ENCODE measurements at places on chromosomes 5 and 9.

DNA sequence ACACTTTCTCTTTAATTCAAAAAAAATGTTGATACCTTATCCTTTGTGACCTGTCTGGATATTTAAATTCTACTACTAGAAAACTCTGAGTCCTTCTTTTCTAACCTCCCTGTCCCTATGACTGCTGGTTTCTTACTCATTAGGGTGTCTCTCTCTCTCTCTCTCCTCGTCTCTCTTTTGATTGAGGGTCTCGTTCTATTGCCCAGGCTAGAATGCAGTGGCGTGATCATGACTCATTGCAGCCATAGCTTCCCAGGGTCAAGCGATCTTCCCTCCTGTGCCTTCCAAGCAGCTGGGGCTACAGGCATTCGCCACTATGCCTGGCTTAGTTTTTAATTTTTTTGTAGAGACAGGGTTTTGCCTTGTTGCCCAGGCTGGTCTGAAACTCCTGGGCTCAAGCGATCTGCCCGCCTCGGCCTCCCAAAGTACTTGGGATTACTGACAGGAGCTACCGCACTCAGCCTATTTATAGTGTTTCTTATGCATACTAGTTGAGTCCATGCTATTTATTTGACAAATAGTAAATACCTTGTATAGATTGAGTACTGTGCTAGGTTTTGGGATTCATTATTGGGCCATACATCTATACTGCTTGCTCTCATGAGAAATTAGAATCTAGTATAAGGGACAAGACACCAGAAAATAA, 61.9 kb downstream of the NSD1 start:
- no peak for DNase-seq

DNA sequence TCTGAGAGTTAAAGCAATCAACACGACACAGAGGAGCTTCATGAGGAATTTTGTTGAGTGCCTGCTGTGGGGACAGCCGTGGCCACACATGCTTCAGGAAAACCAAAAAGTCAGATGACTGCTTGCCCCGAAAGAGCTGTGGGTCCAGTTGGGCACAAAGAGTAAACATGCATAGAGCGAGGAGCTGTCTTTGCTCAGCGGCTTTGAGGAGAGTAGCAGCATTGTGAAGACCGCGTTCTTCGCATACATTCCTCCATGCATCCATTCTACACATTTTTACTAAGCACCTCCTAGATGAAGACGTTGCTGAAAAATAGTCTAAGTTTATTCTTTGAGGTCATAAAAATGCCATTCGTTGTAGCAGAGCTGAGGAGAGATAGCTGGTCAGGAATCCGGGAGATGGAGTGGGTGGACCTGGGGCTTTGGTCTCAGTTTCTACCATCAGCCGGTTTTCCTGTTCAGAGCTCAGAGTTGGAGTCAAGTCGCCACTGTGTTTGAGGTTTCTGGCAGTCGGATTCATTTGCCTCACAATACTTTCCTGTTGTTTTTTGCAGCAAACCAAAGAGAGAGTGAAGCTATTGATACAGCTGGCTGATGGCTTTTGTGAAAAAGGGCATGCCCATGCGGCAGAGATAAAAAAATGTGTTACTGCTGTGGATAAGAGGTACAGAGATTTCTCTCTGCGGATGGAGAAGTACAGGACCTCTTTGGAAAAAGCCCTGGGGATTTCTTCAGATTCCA, 194.5 kb upstream of the OTULINL start:
- no peak for DNase-seq

DNA sequence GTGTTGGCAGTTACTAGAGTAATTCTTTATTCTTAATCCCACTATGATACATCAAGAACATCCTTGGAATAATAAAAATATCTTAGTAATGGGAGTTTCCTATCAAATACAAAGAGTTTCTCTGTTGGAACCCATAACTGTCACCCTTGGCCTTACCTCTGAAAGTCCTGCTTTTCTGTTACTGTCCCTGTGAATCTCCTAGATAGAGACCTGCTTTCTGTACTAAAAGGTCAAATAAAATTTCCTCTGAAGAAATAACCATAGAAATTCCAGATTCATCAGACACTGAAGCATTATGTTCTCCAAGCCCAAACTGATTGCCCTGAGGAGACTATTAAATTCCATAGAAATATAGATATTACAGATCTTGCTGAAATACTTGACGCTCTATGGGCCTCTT, 63.0 kb downstream of the KCNV2 start:
- DNase-seq = no peak

- DNase-seq = no peak
These were observed 28.8 kb upstream of the ROR2 start for GRCh38 chr9:91978740-91979414.

GRCh38 chr5:35151146-35151920, 79.0 kb downstream of the PRLR start:
- no peak for DNase-seq

GRCh38 chr5:1523480-1523792, 324 bp downstream of the LPCAT1 start:
- DNase-seq = no peak

DNA sequence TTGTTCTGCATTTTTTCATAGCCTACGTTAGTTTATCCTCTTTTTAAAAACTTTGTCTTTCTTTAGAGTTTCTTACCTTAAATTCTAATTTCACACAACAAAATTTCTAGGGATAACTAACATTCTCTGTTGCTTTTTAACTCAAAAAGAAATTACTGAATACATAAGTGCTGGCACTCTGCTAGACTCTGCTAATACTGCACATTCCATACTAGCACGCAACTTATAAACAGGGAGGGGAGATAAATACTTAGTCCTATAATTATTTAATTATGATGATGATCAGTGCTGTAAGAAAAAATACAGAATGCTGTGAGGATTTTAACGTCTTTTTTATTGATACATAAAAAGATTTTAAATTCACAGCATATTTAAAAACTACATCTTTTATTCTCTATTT, 25.1 kb downstream of the RNF145 start:
- no peak for DNase-seq

GRCh38 chr5:88675168-88675707, 207.7 kb downstream of the MEF2C start:
- DNase-seq = no peak

DNA sequence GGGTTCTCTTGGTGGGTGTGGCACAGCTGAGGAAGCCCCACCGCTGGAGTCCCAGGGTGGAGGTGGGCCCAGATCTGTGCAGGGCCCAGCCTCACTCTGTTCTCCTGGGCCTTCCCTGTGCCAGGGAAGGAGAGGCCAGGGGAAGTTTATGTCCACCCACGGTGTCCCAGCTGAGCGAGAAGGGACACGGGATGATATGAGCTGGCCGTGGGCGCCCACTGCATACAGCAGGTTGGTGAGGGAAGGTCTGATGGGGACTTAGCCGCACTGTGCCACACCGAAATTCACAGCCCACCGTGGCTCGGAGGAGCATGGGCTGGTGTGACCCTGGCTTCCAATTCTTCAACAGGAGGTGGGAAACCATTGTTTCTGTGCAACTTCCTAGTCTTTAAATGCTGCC, 33.9 kb downstream of the UNC5A start:
- no peak for DNase-seq

- no peak for DNase-seq
These were observed 250.5 kb downstream of the DENND1A start for GRCh38 chr9:123679330-123679987.

DNA sequence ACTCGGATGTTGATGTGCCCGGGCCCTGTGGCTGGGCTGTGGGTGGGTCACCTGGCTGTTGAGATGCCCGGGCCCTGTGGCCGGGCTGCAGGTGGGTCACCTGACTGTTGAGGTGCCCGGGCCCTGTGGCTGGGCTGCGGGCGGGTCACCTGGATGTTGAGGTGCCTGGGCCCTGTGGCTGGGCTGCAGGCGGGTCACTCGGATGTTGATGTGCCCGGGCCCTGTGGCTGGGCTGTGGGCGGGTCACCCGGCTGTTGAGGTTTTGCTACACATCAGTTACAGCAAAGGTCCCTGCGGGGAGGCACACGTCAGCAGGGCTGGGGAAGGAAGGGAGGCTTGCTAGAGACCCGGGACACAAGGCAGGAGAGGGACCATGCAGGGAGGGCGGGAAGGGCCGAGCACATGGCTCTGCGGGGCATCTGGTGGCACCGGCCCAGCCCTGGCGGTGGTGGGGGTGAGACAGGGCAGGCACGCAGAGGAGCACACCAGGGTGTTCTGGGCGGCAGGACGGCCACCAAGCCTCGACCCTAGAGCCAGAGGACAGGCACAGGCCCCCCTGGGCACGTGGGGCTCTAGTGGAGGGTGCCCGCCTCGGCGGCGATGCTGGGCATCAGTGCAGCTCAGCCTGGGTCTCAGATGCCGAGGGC, 35.4 kb downstream of the PNPLA7 start:
- DNase-seq = no peak

DNA sequence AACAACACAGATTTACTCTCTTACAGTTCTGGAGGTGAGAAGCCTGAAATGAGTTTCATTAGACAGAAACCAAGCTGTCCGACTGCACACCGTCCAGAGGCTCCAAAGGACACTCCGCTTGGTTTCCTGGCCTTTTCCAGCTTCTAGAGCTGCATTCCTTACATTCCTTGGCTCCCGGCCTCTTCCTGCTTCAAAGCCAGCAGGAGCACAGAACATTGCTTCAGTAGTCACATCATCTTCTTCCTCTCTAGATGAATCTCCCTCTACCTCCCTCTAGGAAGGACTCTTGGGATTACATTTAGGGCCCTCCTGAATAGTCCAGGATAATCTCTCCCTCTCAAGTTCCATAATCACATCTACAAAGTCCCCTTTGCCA, 213.3 kb downstream of the CDK5RAP2 start:
- DNase-seq = no peak

- DNase-seq = no peak
These were observed 193.9 kb downstream of the RORB start for GRCh38 chr9:74691058-74691457.

GRCh38 chr5:133610489-133611356, 1.6 kb downstream of the FSTL4 start:
- no peak for DNase-seq

DNA sequence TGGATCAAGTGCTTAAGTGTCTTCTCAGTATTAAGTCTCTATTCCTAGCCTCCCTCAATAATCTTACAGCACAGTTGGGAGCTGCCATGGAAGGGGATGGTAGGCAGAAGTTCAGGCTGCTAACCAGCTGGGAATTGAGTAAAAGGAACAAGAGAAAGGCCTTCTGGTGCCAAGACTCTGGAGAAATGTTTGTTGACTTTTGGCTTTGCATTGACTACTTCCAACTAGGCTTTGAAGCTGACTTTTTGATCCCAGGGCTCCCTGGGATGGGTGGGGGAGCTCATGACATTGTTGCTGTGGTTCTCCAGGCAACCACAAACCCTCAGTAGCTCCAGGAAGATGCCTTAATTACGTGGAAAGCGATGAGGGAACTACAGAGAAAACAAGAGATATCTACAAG, 85.2 kb upstream of the HTR4 start:
- no peak for DNase-seq

DNA sequence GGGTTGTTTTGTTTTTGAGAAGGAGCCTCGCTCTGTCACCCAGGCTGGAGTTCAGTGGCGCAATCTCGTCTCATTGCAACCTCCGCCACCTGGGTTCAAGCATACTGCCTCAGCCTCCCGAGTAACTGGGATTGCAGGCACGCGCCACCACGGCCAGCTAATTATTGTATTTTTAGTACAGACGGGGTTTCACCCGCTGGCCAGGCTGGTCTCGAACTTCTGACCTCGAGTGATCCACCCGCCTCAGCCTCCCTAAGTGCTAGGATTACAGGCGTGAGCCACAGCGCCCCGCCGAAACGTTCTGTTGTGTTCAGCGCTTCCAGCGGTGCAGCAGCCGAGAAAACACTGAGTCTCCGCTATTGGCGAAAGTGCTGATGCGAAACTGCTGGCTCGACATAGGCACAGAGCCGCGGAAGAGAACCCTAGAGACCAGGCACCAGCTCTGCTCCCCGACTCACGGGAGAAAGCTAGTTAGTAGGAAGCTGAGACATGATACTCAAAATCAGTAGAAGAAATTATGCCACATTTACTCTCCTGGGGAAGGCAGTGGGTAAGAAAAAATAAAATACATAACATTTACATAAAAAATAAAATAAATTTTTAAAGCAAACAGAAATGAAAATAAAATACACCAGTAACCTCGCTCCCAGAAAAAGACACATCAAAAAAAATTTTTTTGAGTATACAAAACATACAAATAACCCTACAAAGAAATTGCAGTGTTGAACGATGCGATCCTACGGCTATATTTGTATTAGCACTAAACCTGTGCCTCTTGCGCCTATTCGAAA, 31.6 kb downstream of the ANXA2R start:
- DNase-seq = peak; percentile 68

GRCh38 chr9:84481636-84482218, 141.2 kb upstream of the SLC28A3 start:
- DNase-seq = no peak

- DNase-seq = no peak
These were observed 10.9 kb upstream of the LRRC14B start for GRCh38 chr5:180286-180918.

DNA sequence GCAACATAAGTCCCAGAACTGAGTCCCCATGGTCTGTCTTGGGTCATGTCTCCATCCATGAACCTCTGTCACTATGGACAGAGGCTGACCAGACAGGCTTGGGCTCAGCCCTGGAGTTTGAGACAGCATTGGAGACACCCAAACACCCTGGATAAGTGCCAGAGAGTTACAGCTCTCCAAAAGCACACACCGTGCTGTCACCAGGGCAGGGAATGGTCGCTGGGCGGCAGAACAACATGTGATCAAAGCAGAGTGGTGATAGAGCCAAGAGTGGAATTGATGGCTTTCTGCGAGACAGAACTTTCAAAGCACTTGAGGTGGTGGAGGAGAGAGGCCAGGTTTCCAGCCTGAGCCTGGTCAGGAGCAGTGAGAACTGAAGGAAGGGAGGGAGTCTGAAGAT, 50.1 kb downstream of the DRD1 start:
- no peak for DNase-seq

DNA sequence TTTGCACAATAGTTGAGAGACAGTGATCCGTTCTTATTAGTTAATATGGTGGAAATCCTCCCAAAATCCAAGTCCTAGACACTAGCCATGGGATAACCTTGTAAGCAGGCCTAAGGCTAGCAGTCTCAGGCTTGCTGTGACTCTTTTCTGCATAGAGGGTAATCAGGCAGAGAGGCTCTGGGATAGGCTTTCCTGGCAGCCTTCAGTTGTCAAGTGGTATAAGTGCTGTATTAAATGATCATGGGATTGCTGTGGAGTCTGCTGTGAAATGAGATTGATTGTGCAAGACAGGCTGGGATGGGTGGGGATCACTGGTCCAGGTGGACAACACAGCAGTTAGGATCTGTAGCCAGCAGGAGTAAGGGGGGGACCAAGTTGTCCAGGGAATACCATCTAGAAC, 416.4 kb downstream of the TLE4 start:
- DNase-seq = no peak

DNA sequence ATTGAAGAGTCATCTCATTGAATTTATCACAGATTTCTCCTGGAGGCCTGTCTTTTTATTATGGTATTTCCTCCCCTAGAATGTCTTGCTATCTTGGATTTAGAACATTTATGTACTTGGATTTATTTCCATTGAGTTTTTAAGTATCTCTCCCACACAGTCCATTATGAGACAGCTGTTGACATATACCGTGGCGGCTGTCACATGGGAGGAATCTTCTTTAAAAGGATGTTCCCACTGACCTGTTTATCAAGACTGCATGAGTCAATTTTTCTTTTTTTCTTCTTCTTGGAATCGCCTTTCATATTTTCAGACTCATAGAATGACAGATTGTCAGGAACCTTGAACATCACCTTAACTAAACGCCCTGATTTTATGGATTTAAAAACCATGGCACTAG, 2.9 kb upstream of the CAVIN4 start:
- DNase-seq = no peak

- DNase-seq = no peak
These were observed 45.9 kb downstream of the SNX30 start for GRCh38 chr9:112796485-112796884.
